ENCODE measurements at places on chromosomes 3 and 15.

- no peak for DNase-seq
Measured at GRCh38 chr3:90253131-90253530, 1145.7 kb downstream of the EPHA3 start.

DNA sequence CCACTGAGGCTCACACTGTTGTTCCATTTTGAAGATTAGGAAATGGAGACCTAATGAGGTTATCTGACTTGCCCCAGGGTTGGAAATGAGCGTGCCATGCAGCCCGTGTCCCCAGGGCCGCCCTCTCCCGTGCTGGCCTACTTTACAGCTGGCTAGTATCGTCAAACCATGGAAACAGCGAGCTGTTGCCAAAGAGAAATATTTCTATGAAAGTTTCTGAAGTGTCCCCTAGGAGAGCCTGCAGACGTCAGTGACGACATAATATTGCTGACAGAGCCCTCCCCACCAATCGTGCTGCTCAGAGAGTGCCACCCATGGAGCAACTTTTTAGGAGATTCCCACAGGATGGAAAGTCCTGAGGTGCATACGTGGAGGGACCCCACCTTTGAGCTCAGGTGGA lies 11.2 kb upstream of the FAM174B start:
- DNase-seq = peak; percentile 40

GRCh38 chr3:112388972-112389371 lies 56.0 kb downstream of the CD200 start:
- no peak for DNase-seq

DNA sequence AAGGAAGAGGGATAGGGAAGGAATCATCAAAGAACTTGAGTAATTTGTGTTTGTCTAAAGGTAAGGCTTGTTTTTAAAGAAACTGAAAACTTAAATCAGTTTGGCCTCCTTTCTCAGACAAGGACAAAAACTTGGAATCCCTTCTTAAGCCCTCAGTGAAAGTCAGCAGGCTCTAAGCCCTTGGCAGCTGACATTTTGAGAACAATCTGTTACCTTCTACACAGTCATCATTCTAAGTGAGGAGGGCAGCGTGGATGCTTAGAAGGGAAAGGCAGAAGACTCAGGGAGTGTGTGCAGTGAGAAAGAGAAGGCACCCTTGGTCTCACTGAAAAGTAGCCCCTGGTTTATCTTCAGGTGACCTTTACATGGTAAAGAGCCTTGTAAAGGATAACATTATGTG lies 10.8 kb downstream of the HSPBAP1 start:
- no peak for DNase-seq

- DNase-seq = no peak
Measured at GRCh38 chr3:112500621-112501020, 1.3 kb upstream of the BTLA start.

GRCh38 chr15:38885471-38885952 lies 320.9 kb upstream of the RASGRP1 start:
- peak; percentile 12 for DNase-seq

DNA sequence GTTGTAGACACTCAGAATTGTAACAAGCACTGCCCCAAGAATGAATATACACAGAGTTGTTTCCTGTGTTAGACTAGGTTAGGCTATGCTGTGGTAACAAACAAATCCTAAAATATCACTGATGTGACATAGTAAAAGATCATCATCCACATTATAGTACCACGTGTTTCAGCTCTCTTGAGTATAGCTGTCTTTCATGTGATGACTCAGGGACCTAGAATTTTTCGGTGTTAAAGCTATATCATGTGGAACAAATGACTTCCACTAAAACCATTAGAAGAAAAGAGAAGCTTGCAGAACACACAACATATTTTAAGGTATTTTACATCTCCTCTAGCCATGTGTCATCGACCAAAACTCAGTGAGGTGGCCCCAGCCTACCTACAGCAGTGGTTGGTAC lies 307.9 kb upstream of the RBMS3 start:
- no peak for DNase-seq

GRCh38 chr3:152193673-152194267 lies 75.0 kb upstream of the MBNL1 start:
- DNase-seq = no peak

DNA sequence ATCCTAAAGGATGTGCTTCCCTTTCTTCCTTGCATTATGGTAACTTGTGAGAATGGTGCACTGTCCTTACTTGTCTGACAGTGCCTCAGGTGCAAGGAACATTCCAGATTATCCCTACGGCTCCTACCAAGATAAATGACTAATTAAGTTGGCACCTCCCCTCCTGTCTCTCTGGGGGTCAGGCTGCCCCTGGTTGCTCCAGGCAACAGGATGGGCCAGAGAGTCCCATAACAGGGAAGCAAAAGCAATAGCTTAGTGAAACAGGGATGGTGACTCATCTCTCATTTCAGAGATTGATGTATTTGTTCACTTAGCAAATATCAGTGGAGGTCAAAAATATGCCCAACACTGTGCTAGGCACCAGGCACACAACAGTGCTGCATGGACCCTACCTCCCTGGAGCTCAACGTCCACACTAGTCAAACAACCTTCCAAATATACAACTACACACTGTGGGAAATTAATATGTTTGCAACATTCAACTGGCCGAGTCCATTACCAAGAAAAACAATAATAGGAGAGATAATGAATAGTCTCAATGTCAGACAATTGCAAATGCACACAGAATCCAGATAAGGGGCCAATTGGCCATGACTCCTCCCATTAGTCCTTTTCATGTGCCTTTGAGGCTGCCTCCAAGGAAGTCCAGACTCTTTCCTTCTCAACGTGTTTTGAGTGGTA lies 249.0 kb downstream of the TLE3 start:
- no peak for DNase-seq

GRCh38 chr3:174863488-174863887 lies 4.4 kb downstream of the NAALADL2 start:
- DNase-seq = no peak

DNA sequence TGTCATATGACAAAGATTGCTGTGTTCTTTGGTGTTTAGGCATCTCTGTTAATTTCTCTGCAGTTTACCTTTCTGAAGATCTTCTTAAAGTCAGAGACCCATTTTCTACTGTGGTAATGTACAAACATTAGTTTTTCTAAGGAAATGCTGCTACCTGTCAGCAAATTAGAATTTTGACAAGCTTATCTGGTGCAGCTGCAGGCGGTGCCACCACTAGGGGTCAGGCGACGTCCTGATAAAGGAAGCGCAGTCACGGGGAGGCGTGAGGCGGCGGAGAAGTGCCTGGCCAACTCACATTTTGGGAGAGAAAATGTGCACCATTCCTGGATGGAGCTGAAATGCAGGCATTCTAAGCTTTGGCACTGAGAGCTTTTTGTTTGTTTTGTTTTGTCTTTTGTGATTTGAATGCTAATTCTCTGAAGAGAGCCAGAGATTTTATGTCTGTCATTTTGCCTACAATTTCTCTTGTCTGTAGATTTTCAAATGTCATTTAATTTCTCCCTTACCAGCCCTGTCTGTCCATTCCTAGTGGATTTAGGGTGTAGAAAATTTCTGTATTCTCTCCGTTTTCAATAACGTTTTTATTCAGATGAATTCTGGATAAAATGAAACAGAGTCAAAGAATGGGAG lies 24.9 kb upstream of the SIAH2 start:
- DNase-seq = peak; percentile 80

DNA sequence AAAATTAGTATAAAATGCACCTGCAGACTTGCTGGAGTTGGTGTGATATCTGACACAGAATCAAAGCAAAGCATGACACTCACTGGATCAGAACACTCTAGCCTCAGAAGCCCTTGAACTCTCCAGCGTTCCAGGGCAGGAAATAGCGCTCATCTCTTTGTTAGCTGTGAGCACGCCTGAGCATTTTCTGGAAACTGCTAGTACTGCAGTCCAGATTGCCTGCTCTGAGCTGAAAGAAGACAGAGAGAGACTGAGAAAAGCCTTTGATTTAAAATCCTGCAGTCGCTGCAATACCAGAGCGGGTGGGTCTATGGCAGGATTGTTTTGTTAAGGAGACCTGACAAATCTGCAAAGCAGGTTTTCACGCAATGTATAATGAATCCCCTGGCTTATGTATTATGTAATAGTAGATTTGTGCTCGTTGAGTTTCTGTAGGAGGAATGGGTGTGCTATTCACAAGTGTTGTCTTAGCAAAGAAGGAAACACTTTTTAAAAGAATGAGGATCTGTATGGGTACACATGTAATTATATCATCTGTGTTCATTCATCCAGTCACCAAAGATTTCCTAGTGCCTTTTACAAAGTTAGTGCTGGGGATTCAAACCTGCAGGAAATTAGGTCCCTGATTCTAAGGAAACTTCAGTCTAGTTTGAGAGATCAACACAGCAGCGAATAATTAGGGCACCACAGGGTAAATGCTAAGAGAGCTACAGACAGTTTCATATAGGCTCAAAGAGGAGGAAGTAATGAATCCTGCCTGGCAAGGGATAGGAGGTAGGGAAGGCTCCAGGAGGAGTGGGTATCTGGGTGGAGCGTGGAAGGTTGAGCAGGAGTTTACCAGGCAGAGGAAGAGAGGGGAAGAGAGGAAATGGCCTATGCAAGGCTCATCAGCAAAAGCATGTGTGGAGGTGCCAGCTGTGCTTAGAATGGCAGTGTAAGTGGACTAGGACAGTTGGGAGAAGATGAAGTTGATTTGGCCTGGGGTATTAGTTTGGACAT lies 26.1 kb upstream of the MGLL start:
- DNase-seq = no peak

- DNase-seq = no peak
Measured at GRCh38 chr15:74201710-74202420, 722 bp downstream of the STRA6 start.

DNA sequence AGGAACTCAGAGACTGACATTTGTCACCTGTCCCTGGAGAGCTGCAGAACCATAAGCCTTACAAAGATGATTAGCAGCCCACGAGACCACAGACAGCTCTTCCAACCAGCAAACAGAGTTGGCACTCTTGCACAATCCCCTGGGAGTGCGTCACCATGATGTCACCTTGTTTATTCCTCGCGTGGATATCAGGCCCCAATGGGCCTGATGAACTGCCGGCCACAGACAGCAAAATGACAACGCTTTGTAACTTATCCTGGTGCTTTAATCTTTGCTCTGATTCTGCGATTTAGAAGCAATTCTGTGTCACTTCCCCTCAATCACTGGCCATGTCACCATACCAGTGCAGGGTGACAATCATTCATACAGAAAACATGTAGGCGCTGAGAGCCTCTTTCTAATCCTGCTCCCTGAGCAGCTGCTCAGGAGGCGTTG lies 89.2 kb downstream of the TAMM41 start:
- no peak for DNase-seq

DNA sequence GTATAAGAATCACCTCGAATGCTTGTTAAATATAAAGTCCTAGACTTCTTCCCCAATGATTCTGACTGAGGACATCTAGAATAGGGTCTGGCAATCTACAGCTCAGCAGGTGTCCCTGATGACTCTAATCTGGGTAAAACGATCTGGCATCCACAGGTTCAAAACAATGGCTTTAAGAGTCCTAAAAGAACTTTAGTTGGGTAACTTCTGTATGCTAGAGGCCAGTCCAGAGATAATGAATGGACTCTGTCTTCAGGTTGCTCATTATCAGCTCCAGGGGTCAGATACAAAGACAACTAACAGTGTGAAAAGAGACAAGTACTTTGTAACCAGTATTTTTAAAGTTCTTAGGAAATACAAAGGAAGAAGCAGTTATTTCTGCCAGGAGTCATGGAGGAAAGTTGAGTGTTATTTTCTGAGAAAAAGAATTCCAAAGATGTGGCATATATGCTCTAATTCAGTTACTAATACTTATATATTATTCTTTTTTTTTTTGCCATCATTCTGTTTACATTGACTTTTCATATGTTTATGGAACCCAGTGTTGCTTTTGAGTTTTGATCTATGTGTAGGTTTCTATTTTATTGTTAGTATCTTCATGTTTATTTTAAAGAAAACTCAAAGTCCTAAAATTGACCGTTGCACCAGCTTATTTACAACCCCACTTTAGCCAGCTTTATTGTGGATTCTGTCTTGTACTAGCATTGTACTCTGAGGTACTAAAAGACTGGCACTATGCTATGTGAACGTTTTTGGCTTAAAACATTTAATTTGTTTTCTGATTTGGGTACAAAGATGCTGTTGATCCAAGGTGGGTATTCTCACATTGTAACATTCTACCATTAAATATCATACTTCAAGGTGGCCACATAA lies 3.1 kb upstream of the GPR15 start:
- no peak for DNase-seq

DNA sequence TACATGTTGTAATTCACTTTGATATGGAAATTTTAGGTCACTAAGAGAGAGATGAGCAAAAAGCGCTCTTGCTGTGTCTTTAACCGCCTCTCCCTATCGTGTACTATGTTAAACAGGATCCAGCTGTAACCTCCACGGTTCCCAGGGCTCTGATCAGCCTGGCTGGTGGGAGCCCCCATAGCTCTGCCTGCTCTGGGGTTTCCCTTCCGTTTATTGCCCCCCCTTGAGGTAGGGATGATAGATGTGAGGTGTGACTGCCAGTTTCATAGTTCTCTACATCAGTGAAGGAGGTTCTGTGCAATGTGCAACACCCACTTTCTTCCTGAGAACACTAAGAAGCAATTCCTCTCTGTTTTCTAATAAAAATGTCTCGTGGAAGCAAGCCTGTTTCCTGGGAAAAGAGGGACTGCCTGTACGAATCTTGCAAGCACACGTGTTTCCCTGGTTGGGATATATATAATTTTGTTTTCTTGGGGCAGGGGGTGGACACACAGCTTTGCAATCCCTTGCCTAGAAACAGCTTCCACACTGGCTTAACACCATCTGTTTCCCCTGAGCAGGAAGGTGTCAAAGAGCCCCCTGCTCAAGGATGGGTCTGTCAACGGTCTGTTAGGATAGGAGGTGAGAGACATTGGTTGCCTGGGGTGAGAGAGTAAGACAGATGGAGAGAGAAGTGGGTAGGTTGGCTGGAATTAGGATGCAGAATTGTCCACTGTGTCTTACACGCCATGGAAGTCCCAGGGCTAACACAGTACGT lies 23.8 kb downstream of the CORO2B start:
- DNase-seq = no peak

GRCh38 chr3:136305879-136306278 lies 55.7 kb downstream of the PCCB start:
- no peak for DNase-seq

GRCh38 chr15:74194572-74195559 lies 7.7 kb downstream of the STRA6 start:
- no peak for DNase-seq

GRCh38 chr15:66138096-66138783 lies 115.3 kb downstream of the MEGF11 start:
- no peak for DNase-seq
